ENCODE measurements at places on chromosomes 6 and 20.

DNA sequence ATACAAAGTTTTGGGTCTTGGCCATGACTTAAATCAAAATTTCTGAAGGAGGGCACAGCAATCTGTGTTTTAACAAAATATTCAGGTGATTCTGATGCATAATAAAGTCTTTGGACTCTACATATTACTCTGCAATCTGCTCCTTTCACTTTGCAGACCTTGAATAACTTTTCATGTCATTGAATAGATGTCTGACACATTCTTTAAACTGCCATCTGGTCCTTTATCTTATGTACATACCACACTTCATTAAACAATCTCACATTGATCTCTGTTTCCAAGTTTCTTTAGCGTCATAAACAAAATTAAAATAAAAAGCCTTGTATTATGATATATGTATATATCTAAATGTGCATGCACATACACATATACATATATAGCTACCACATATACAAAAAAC, 831.2 kb downstream of the MAFB start:
- DNase-seq = no peak

DNA sequence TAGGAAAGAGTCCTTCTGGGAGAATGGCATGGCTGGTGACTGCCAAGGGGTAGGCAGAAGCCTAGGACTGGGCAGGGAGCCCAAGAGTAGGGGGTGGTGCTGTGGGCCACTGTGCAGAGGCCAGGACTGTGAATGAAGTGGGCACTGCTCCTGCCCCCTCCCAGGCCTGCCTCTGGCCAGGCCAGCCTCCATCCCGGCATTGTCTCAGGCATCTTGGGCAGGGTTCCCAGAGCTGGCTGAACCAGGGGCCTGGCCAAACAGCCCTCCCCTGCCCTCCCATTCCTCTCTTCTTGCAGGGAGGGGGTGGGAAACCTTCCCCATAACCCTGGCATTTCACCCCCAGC, 81.6 kb downstream of the MRPL14 start:
- DNase-seq = no peak

- DNase-seq = no peak
Measured at GRCh38 chr6:99416892-99417767, 8.0 kb downstream of the PNISR start.

- DNase-seq = no peak
Measured at GRCh38 chr6:166554316-166554715, 32.2 kb downstream of the RAMACL start.

- peak; percentile 35 for DNase-seq
Measured at GRCh38 chr6:107730106-107730505, 94.0 kb downstream of the SCML4 start.

DNA sequence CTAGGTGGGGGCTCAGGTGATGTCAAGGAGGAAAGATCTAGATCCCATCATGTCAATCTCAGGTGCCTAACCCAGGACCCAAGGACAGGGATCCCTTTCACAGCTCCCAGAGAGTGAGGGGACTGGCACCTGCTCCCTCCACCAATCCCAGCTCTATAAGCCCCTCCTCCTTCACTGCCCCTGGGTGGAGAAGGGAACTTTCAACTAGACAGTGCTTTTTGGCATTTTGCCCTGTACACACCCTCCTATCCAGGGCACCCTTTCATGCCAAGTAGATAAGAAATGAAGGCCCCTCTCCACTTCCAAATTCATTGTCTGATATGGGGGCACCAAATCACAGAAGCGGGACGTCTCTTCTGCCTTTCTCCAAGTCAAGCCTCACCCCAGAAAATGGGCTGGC, 61.6 kb downstream of the MDGA1 start:
- DNase-seq = no peak

DNA sequence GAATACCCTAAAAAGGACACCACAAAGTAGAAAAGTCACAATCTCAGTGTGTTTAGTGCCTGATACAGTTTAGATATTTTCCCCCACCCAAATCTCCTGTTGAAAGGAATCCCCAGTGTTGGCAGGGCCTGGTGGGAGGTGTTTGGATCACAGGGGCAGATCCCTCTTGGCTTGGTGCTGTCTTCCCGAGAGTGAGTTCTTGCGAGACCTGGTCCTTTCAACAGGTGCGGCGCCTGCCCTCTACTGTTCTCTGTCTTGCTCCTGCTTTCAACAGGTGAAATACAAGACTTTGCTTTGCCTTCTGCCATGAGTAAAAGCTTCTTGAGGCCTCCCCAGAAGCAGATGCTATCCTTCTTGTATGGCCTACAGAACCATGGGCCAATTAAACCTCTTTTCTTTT, 534.3 kb upstream of the NRSN1 start:
- DNase-seq = no peak
